ENCODE measurements at places on chromosomes 7 and 10.

- DNase-seq = no peak
Observed at GRCh38 chr7:98286093-98286539, 4.6 kb downstream of the BRI3 start.

GRCh38 chr10:112359606-112360307 lies 14.2 kb upstream of the ACSL5 start:
- DNase-seq = no peak

- DNase-seq = peak; percentile 48
Observed at GRCh38 chr7:98879198-98879978, 1.1 kb downstream of the TRRAP start.

GRCh38 chr10:119991816-119992215 lies 99.3 kb downstream of the SEC23IP start:
- DNase-seq = no peak

DNA sequence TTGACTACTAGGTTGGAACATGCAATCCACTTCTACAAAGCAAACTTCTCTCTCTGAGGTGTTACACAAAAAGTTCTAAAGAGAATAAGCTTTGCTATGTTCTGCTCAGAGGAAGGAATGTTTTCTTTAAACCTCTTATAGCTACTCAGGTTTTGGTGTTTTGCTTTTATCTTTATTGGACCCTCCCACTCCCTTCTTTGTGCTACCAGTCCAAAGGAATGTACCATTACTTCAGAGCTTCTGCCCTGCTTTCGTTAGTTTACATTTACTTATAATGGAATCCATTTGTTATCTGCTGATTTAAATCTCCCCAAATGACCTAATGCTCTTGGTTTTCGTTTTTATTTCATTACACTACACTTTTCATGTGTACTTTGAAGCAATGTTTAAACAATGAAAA lies 154.9 kb downstream of the ATE1 start:
- DNase-seq = no peak

- no peak for DNase-seq
Observed at GRCh38 chr10:28263136-28263857, 39.6 kb downstream of the MPP7 start.

- DNase-seq = peak; percentile 74
Observed at GRCh38 chr7:100053215-100053614, 3.6 kb downstream of the ZSCAN21 start.

DNA sequence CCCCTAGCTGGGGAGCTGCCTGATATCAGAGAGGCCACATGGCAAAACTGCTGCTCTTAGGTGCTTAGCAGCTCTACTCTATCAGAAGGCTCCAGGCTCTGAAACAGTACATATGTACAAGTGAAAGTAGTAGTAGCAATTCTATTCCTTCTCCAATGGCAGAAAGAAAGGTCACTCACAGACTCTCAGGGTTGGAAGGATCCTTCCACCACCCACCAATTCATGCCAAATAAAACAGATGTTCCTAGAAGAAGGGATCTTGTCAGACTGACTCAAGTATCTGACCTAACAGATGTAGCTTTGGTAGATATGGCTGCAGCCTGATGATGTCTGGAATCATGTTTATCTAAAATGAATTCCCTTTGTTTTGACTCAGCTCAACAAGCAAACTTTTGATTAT lies 8.0 kb upstream of the ALDH18A1 start:
- no peak for DNase-seq

DNA sequence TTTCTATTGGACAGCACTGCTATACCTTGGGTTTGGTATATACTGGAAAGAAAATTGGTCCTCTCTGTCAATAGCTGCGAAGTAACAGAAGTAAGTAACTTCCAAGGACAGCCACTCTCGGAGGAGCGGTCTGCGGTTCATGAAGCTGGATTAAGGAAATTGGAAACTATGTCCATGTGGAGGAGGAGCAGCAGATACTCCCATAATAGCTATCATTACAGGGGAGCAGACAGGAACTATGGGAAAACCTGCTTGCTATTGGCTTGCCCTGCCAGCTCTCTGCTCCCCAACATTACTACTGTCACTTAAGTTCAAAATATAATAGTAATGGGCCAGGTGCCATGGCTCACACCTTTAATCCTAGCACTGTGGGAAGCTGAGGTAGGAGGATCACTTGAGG lies 83.9 kb upstream of the TRIL start:
- DNase-seq = no peak

GRCh38 chr10:116744163-116744753 lies 1.9 kb upstream of the HSPA12A start:
- no peak for DNase-seq

- no peak for DNase-seq
Observed at GRCh38 chr10:89783406-89783805, 82.0 kb downstream of the KIF20B start.

- no peak for DNase-seq
Observed at GRCh38 chr7:81014266-81014665, 95.4 kb upstream of the SEMA3C start.

DNA sequence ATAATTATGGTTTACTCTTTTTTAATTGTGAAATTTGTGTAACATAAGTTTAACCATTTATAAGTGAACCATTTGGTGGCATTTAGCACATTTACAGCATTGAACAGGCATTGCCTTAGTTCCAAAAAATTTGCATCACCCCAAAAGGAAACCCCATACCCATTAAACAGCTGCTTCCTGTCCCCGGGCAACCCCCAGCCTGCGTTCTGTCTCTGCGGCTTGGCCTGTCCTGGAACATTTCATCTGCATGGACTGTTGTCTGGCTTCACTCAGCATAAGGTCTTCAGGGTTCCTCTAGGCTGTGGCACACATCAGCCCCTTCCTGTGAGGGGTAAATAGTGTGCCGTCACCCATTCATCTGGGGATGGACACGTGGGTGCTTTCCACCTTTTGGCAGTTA lies 6.9 kb downstream of the RET start:
- no peak for DNase-seq

DNA sequence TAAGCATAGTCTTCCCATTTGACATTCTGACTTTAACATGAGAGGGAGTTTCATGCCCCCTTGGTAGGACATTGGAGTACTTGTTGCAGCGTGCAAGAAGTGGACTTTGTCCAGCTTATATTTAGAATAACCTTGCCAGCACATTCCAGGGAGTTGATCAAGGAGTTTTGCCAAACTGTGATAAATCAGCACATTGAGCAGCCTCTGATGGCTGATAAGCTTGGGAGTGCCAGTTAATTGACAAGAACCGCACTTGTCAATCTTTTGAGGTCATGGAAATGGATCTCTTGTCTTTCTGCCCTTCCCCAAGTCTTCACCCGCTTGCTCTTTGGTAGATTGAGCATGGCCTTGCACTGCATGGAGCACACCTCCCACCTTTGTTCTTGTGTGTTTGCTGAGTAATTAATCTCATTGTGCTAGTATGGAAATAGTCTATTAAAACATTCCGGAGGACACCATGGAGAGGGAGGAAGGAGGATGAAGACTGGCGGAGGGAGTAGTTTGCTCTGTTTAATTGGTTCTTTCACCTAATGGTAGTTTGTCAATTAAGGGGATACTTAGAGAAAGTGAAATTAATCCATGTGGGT lies 668.5 kb upstream of the GALNT17 start:
- no peak for DNase-seq

- DNase-seq = no peak
Observed at GRCh38 chr10:132011024-132011423, 29.3 kb upstream of the BNIP3 start.

DNA sequence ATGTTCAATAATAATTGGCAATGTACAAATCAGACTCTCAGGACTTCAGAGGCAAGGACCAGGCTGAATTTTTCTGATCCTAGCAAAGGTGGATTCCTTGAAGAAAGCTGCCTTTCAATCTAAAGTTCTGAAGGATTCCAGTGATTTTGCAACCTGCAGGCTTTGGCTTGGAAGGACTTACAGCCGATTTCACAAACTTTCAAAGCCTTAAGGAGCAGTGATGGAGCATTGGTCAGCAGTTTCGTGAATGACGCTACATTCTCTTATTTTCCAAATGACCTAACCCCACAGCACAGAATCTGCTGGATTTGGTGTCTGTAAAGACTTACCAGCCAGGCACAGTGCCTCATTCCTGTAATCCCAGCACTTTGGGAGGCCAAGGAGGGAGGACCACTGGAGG lies 167.5 kb downstream of the ARHGAP12 start:
- no peak for DNase-seq

DNA sequence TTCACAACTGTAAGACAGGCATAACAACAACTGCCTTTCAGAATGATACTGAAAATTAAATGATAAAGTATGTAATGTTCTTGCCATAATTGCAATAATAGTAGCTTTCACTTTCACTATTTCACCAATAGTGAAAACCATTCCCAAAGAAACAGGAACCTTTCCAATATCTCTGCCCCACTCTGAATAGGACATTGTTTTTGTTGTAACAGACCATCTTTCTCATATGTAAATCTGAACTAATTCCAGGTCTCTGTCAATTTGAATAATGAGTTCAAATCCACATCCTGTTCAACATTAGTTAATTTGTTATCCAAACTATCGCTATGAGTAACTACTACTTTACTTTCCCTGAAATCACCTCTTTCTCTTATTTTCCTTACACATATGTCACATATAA lies 148.0 kb downstream of the LRRN3 start:
- peak; percentile 50 for DNase-seq

DNA sequence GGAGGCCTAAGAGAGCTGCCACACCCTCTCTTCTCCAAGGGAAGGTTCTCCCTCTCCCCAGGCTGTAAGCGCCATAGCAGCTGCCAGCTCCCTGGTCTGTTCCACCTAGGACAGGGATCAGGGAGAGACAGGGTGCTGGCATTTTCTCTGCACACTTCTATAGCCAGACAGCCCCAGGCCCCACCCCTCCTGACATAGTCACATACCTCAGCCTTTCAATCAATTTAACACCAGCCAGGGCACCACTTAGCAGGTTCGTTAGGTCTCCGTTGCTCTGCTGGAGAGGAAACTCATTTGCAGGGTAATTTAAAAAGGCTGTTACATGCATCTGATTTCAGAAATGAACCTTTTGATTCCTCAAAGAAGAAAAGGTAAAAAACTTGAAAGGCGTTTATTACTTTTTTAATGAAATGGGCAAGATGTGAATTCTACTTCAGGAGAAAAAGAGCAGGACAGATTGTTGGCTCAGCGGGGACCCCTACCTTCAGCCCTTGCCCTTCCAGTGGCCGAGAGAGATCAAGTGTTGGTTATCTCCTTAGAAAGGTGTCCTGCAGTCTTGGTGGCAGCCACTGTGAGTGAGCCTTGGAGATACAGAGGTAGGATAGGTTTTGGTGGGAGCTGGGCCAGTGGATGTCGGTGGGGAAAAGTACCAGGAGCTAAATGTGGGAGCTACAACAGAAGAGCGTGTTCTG lies 180.5 kb upstream of the GALNT17 start:
- no peak for DNase-seq

DNA sequence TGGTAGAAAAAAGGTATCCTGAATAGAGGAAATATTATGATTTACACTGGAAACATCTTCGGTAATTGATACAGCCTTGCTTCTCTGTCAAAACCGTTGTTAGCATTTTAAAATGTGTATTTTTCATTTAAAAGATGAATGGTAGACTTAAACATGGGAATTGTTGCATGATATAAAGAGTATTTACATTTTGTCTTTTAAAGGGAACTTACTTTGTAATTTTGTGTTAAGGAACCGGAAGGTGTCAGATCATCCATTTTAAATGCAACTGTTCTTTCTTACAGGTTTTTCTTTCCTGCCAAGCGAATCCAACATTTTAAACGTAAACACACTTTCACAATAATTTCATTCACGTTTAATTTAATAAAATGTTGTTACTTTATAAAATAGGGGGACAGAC lies 1.8 kb upstream of the IGF2BP3 start:
- no peak for DNase-seq

- DNase-seq = no peak
Observed at GRCh38 chr7:155223503-155223902, 74.2 kb upstream of the INSIG1 start.

GRCh38 chr7:110786328-110786965 lies 304.5 kb upstream of the LRRN3 start:
- no peak for DNase-seq

DNA sequence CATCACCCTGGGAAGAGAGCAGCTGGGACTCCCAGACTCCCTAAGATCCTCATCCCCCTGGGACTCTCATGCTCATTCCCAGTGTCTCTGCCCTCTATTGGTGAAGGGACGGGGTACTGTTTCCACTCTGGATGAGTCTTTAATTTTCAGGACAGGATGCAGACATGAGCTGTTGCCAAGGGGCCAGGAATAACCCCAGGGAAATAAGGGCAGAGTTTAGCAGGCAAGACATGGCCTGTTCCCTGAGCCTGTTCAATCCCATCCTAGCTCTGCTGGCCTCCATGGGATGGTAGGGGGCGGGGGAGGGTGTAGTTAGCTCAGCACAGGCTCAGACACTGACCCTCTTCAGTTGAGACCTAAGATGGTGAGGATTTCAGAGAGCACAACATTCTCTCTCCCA lies 14.0 kb downstream of the C10orf105 start:
- DNase-seq = no peak

- DNase-seq = no peak
Observed at GRCh38 chr7:111510584-111511378, 51.5 kb downstream of the IMMP2L start.

DNA sequence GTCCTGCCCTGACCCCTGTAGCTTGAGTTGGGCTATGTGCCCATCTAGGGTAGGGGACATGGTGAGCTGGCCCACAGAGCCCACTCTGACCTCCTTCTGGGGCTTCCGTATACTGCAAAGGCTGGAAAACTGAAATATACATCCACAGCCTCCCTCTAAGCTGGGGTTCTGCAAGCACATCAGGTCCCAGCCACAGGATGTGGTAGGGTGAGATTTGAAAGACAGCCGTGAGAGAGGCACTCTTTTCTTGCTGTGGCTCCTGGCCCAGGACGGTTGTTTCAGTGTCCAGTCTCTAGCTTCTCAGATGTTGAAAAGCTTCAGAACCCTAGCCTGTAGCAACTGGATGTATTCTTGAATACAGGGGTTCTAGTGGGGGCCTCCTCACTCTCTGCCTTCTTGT lies 60.1 kb upstream of the ADRB1 start:
- DNase-seq = no peak

GRCh38 chr7:135368416-135369186 lies 135.0 kb downstream of the STRA8 start:
- no peak for DNase-seq

- DNase-seq = no peak
Observed at GRCh38 chr10:79384773-79385391, 37.6 kb downstream of the PPIF start.

DNA sequence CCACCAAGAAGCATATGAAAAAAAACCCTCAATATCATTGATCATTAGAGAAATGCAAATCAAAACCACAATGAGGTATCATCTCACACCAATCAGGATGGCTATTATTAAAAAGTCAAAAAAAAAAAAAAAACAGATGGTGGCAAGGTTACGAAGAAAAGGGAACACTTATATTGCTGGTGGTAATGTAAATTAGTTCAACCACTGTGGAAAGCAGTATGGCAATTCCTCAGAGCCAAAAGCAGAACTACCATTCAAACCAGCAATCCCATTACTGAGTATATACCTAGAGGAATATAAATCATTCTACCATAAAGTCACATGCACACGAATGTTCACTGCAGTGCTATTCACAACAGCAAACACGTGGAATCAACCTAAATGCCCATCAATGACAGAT lies 46.0 kb downstream of the CNOT4 start:
- DNase-seq = no peak

- no peak for DNase-seq
Observed at GRCh38 chr10:21552638-21553037, 18.6 kb downstream of the MLLT10 start.

- DNase-seq = no peak
Observed at GRCh38 chr7:114957444-114957843, 35.5 kb downstream of the MDFIC start.

All from ACHN (cell line).